Caki2 (cell line): ENCODE measurements at places on chromosomes 12 and 14.
A peak's percentile ranks its signal among the peaks of the same experiment; 100 is the strongest.

DNA sequence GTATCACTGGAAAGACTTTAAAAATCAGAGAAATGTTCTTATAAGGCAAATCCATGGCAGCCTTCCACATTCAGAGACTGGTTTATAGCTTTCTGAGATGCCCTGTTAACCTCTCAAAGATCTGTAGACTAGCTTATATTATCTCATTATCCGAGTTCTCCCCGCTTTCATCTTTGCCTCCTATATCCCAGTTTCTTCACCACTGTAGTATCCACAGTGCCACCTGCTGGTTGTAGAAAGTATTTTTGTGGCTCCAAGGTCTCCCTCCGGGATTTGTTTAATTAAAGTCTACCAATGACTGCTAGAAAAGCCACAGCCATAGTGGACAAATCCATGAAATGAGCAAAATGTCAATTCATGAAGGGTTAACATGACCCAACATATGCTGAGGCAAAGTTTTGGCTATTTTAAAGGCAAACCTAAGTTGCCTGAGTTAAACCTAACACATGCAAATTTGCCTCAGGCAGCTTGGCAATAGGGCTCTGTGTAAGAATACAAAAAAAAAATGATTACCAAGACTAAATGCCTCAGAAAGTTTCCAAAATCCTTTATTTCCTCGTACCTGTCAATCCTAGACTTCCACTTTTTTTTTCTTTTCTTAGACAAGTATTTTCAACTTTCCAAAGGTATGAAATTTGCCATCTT, 218.8 kb upstream of the BMP4 start:
- DNase-seq, result peak; percentile 44

DNA sequence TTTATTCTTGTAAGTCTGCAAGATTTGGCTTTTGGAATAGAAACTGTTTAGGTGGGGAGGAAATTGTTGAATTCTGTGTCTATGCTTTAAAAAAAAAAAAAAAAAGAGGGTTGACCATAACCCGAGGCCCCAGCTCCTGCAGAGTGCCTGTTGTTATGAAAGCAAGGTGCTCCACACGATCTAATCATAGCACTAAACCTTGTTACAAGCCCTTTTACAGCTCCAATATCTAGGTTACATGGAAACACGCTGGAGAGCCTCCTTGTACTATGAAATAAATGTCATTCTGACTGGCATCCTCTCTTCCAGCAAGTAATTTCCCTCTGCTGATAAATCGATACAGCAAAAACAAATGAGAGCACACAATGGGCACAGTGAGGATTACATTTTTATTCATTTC, 303.1 kb upstream of the SOX5 start:
- DNase-seq, result no peak

DNA sequence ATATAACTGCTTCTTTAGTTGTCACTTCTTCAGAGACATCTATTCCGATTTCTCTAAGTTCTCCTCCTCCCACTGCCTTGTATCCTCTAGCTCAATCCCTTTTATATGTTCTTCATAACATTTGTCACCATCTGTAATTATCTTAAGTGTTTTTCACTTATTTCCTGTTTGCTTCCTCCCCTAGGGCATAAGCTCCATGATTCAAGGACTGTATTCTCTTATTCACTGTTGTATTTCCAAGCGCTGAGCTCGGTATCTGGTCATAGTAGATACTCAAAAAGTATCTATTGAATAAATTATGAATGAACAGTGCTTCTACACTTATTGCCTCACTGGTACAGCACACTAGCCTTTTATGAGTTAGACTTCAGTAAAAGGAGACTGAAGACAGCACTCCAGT, 109.0 kb upstream of the TMPO start:
- no peak for DNase-seq

- no peak for DNase-seq
Measured at GRCh38 chr12:130436741-130437501, 99.2 kb downstream of the PIWIL1 start.

- peak; percentile 40 for DNase-seq
Measured at GRCh38 chr14:66442953-66443571, 43.1 kb upstream of the CCDC196 start.

- DNase-seq, result no peak
Measured at GRCh38 chr12:120529641-120530417, 871 bp upstream of the COQ5 start.

GRCh38 chr12:67797753-67798152, 149.2 kb downstream of the DYRK2 start:
- no peak for DNase-seq
